T-helper 1 cell (primary cell): ENCODE measurements at places on chromosomes 7 and 10.

DNA sequence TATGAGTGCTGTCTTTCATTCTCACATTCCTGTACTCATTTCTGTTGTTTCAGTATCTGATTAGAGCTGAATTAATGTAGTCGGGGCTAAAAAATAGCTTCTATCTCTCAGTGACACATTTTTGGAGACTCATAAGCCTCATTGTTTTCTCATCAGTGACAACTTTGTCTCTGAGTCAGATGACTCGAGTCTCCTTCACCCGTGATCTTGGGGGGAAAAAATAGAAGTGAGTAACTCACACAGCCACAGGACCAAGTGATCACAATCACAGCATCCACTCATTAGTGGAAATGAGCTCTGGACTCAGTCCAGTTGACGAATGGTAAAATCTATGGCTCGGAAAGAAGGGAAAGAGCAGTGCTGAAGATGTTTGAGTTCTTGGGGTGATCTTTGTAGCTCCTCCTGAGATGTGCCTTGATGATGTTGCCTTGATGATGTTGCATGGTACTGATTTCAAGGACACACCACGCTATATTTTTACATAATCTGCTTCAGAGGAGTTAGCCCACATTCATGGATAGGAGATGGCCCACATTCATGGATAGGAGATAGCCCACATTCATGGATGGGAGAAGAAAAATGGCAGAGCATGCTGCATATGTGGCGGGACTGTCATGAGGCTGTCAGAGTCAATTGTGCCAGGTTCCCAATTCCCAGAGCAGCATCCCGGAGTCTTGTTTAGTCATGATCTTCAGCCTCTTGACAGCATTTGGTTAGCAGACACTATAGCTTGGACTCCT lies 214.7 kb downstream of the CELF2 start:
- DNase-seq: no peak

GRCh38 chr10:92688927-92689662 lies 660 bp upstream of the HHEX start:
- DNase-seq: no peak

GRCh38 chr7:117872561-117873309 lies 506 bp downstream of the CTTNBP2 start:
- no peak for DNase-seq

DNA sequence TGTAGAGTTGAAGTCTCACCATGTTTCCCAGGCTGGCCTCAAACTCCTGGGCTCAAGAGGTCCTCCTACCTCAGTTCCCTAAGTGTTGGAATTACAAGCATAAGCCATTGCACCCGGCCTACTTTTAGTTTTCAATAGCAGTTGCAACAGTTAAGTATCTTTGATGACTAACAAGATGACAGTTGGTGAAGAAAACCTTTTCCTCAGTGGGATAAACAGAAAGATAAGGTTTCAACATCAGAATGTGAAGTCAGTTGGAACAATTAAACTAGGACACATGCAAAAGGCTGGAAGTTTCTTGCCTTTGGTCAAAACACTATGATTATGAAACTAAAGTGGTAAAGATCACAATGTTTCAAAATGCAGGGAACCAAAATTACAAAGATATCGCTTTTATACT lies 169.2 kb downstream of the ZNF438 start:
- no peak for DNase-seq

GRCh38 chr10:52551046-52551445 lies 221.5 kb downstream of the MBL2 start:
- no peak for DNase-seq

- DNase-seq: no peak
These were observed 66.7 kb downstream of the SORCS3 start for GRCh38 chr10:104707602-104708459.

GRCh38 chr7:155567646-155568332 lies 21.4 kb upstream of the CNPY1 start:
- DNase-seq: no peak

- DNase-seq: peak; percentile 7
These were observed 26.5 kb downstream of the ASNS start for GRCh38 chr7:97845622-97846203.

- no peak for DNase-seq
These were observed 1.6 kb downstream of the SEPHS1 start for GRCh38 chr10:13346283-13347042.

DNA sequence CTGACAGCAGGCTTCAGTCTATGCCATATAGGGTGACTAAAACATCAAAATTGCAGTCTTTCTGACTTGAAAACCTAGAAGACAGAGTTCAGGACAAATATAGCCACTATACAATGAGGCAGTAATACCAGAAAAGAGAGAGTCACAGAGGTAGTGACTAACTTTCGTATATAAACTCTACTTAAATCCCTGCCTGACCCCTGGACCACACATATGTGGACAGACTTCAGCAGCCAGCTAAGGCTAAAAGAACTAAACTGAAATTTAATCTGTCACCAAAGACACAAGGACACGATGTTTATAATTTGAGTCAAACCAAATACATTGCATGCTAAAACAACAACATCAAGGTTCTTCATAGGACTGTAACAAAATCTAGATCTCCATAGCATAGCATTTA lies 64.6 kb upstream of the MACROH2A2 start:
- no peak for DNase-seq

DNA sequence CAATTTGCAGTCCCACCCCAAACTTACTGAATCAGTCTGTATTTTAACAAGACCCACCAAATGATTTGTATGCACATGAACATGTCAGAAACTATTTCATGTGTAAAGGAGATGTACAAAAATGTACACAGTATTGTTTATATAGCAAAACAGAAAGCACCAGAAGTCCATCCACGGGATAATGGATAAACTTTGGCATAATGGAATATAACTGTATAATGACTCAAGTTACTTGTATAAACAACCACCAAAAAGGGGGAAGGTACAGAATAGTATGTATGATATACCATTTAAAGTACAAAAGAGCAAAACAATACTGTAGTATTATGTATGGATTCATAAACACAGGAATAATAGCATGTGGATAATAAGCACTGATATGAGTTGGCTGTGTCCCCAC lies 22.4 kb downstream of the NUP42 start:
- no peak for DNase-seq
